Activated CD8-positive, alpha-beta memory T cell treated with anti-CD3 and anti-CD28 coated beads, Interleukin-2, amount 10 ng/mL, durations not matched to agents 7 days and 5 days (primary cell): ENCODE measurements at places on chromosomes 2 and 18. TPM values are rescaled to one million over a fixed set of nuclear protein-coding genes. Genes with fewer than 3 reads are reported as not detected.

The CKAP2L gene
- 62.2 TPM for total RNA-seq

GRCh38 chr2:174634130-174635014 is 36.8 kb upstream of the WIPF1 start:
- H3K27me3 ChIP-seq = no peaks in the 10 kb centered on the region
- DNase-seq = peak; percentile 80
- H3K4me1 ChIP-seq = peaks cover 69% of the 10 kb centered on the region
- H3K36me3 ChIP-seq = peaks cover 53% of the 10 kb centered on the region
- H3K27ac ChIP-seq = peak overlapping the region; percentile 100
- H3K4me3 ChIP-seq = peak overlapping the region; percentile 99

DNA sequence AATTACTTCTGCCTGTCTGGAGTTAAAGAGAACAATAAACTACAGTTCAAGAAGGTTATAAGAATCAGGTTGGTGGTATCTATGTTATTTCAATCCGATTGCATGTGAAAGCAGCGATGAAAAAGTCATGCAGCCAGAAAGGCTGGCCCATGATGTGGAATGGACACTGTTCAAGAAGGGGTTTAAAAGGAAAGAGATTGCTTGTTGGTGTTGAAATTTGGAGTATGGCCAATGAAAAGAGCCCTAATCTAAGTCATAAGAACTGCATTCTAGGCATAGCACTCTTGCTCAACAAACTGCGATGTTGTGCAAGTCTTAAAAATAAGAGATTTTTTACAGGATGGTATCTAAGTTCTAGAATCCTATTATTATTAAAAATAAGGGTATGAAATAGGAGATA is 61.3 kb downstream of the EFEMP1 start:
- H3K4me3 ChIP-seq = no peak overlapping the region
- no peaks in the 10 kb centered on the region for H3K27me3 ChIP-seq
- no peak for DNase-seq
- no peaks in the 10 kb centered on the region for H3K4me1 ChIP-seq
- H3K36me3 ChIP-seq = no peaks in the 10 kb centered on the region
- no peak overlapping the region for H3K27ac ChIP-seq

The SATB2 gene
- total RNA-seq = 0.09 TPM

DNA sequence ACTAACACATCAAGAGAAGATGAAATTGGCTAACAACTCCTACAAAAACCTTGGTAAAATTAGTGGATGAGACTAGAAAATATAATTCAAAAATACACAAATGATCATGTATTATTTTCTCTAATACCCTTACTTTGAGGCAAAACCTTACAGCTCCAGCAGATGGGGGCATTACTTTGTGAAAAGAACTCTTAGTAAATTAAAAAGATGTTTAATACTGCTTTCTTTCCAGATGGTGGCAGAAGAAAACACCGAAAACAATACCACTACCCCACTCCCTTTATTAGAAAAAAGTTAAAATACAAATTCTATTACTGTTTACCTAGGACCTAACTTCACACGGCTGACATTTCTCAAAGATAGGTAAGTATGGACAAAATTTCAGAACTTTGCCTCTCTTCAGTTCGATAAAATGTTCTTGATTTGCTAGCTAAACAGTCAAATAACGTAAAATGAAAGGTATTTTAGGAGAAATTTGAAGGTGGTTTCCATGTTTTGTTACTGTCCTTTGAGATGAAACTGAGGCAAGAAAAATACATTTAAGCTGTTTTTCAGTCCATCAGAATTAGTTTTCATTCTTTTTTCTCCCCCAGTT is 30.6 kb downstream of the ORC4 start:
- no peak for DNase-seq
- H3K27ac ChIP-seq = no peak overlapping the region
- no peaks in the 10 kb centered on the region for H3K27me3 ChIP-seq
- peaks cover 7% of the 10 kb centered on the region for H3K4me1 ChIP-seq

DNA sequence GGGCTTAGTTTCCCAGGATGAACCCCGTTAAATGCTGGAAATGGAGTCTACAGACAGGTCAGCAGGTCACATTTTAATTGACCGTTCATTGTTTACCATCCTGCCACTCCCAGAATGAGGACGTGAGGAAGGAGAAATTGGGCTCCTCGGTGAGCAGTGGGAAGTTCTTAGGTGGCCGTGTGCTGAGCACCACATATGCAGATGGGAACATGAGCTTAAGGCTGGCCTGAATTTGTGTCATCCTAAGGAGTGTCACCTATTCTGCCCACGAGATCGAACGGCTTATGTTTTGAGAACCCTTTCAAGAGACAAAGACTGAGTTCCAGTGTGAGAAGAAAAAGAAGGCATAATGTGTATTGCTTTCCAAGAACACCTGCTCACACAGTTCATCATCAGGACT is 234.4 kb upstream of the PXDN start:
- peaks cover 7% of the 10 kb centered on the region for H3K27me3 ChIP-seq
- H3K27ac ChIP-seq = no peak overlapping the region
- H3K4me3 ChIP-seq = no peak overlapping the region

DNA sequence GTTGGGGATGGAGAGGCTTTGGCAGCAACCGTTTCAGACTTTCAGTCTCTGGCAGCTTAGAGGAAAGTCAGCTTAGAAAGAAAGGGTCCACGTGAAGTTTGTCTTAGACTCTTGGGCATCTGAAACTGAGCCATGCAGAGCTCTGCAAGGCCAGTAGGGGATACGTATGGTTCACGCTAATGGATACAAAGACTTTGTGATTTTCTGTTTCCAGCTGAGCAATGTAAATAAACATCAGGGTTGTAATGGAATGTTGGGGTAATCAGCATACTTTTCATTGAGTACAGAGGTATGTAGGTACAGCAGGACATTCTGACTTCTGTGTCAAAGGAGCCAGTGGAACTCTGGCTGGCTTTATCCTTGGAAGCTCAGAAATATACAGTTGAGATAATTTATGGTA is 31.0 kb downstream of the RALB start:
- no peaks in the 10 kb centered on the region for H3K27me3 ChIP-seq
- H3K4me3 ChIP-seq = no peak overlapping the region
- DNase-seq = no peak
- H3K36me3 ChIP-seq = peaks cover 32% of the 10 kb centered on the region
- H3K4me1 ChIP-seq = peaks cover 26% of the 10 kb centered on the region
- no peak overlapping the region for H3K27ac ChIP-seq

The HS1BP3 gene
- 12.8 TPM for total RNA-seq

GRCh38 chr18:61606759-61607158 is 273.5 kb downstream of the CDH20 start:
- H3K4me3 ChIP-seq = no peak overlapping the region
- DNase-seq = no peak
- no peaks in the 10 kb centered on the region for H3K36me3 ChIP-seq
